ENCODE measurements at places on chromosomes 1 and 21.

DNA sequence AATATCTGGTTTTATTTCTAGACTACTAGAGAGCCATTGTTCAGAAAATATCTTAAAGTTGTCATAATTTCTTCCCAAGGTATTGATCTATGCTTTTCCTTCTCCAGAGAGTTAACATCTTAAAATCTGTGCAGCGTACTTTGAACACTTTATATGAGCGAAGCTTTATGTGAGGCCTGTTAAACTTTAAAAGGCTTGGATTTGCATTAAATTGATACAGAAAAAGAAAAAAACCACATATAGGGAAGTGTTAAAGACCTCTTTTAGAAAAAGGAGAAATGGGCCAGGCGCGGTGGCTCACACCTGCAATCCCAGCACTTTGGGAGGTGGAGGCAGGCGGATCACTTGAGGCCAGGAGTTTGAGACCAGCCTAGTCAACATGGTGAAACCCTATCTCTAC lies 59.2 kb upstream of the MORC3 start:
- DNase-seq, result no peak

DNA sequence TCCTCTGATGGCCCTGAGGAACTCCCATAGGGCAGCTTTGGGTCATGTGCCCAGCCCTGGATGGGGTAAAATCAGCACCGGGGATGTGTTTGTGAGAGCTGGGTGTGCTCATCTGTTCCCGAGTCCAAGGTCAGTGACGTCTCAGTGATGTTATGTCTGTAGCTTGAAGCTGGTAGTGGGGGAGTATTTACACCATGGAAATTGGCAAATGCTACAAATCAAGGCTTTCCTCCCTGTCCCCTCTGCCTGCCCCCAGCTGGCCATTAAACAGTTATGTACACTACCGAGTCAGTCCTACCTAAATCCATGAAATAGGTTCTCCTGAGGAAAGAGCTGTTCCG lies 117.8 kb upstream of the SLC25A33 start:
- DNase-seq, result no peak

DNA sequence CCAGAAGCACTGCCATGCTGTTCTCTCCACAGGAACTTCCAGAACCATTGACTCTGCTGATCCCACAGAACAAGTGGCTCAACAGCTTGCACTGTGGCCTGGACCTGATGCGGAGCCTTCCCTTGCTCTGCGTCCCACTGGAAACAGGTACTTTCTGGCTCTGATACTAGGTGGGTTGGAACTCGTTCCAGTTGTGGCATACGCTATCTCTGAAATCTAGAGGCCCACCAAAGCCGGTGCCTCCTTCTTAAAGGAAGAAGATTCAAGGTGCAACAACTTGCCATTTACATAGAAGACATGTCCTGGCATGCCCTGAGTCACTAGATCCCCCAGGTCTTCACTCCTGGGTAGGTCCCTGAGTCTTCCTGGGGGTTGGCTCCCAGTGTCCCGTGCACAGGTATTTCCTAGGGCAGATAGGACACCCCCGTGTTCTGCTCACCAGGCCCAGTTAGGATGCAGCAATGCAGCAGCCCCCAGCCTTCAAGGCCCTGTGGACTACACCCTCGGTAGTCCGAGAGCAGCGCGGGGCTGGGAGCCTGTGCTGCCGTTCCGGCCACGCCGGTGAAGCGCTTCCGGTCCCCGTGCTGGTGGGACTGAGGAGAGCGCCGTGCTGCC lies 10.8 kb upstream of the PCBP3 start:
- DNase-seq, result no peak

DNA sequence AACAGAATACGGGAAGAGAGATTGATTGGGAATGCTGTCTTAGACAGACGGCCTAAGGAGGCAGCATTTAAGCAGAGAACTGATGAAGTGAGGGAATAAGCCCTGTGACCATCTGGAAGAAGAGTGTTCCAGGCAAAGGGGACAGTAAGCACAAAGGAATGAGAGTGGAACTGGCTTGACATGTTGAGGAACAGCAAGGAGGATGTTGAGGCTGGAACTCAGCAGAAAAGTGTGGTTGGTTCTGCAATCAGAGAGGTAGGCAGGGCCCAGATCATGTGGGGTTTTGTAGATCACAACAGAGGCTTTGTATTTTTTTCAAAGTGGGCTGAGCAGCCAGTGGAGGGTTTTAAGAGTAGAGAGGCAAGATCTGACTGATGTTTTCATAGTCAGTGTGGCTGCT lies 157.4 kb downstream of the DNM3 start:
- DNase-seq, result no peak

- no peak for DNase-seq
These were observed 84.4 kb downstream of the TRABD2B start for GRCh38 chr1:47912756-47913155.

Measured in CD4-positive, alpha-beta T cell treated with Interleukin-12 subunit alpha and Interleukin-12 subunit beta, for 1 hour (primary cell).